ENCODE measurements at places on chromosomes 2 and 18.

- DNase-seq: no peak
Observed at GRCh38 chr18:80190311-80190710, 57.0 kb downstream of the PARD6G start.

DNA sequence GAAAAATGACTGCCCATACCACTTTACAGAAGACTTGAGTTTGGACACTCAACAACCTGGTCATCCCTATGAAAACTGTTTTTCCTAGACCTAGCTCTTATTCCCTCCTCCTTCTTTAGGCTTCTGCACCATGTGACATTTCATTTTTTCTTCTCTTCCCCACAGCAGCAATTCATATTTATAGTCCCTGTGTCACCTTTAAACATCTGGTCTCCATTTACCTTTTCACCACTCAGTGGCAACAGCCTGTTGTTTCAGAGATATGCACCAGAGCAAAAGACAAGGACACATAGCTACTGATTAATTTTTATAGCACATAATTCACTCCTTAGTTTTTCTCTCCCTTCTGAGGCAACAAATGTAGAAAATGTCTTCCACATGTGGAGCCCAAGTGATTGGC, 118.7 kb downstream of the RIT2 start:
- DNase-seq: no peak

- no peak for DNase-seq
Observed at GRCh38 chr18:2172881-2173280, 398.4 kb downstream of the METTL4 start.

- DNase-seq: peak; percentile 30
Observed at GRCh38 chr2:91477731-91478672, 2786.5 kb downstream of the RPIA start.

DNA sequence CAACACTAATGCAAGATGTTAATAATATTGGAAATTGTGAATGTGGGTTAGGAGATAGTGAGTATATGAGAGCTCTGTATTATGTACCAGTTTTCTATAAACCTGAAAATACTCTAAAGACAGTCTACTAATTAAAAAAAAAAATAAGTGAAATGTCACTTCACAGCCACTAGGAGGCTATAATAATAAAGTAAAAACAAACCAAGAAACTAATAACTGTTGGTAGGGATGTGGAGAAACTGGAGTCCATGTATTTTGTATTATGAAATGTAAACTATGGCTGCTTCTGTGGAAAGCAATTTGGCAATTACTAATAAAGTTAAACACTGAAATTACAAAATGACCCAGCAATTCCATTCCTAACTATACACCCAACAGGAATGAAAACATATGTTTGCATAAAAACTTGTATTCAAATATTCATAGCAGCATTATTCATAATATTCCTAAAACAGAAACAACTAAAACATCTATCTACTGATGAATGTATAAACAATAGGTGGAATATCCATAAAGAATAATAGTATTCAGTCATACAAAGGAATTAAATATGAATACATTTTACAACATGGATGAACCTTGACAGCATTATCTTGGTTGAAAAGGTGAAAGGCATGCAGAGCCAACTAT, 36.2 kb downstream of the CCDC178 start:
- DNase-seq: no peak

GRCh38 chr2:66775730-66776422, 341.0 kb downstream of the MEIS1 start:
- no peak for DNase-seq

GRCh38 chr2:138600732-138601457, 99.3 kb downstream of the SPOPL start:
- DNase-seq: no peak

GRCh38 chr2:221397187-221397586, 174.9 kb downstream of the EPHA4 start:
- DNase-seq: no peak

DNA sequence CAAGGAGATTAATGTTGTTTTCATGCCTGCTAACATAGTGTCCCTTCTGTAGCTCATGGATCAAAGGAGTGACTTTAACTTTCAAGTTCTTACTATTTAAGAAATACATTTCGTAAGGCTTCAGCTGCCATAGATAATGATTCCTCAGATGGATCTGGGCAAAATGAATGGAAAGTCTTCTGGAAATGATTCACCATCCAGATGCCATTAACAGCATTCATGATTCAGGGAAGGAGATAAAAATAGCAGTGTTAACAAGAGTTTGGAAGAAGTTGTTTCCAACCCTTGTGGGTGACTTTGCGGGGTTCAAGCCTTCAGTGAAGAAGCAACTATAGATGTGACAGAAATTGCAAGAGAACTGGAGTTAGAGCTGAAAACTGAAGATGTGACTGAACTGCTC, 17.0 kb downstream of the VRK2 start:
- no peak for DNase-seq

- no peak for DNase-seq
Observed at GRCh38 chr18:22385718-22386117, 32.0 kb downstream of the CTAGE1 start.

DNA sequence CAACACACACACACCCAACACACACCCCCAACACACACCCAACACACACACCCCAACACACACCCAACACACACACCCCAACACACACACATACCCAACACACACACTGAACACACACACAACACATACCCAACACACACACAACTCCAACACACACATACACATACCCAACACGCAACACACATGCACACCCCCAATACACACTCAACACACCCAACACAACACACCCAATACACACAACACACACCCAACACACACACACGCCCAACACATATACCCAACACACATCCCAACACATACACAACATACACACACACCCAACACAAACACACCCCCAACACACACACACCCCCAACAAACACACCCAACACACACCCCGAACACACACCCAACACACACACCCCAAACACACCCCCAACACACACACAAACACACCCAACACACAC, 8.2 kb upstream of the STK25 start:
- no peak for DNase-seq

- no peak for DNase-seq
Observed at GRCh38 chr2:16821692-16822091, 156.1 kb upstream of the CYRIA start.

All from CD4-positive, CD25-positive, alpha-beta regulatory T cell (primary cell).